ENCODE measurements at places on chromosomes 3 and 15.

DNA sequence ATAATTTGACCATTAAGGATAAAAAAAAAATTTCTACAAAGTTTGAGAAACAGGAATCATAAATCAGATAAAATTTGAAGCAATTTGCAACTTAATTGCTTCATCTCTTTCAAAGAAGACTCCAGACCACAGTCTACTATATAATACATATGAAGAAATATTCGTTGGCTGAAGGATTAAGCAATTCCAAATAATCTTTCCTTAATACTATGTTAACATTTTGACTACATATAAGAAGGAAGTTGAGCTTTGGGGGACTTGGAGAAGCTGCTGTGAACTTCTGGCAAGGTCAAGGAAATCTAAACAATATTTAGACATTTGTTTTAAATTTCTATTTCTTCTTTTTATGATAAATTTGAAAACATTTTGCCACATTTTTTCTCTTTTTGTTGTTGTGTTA, 13.5 kb upstream of the GABRR3 start:
- DNase-seq, result no peak

GRCh38 chr3:158768361-158768787, 33.5 kb upstream of the MFSD1 start:
- DNase-seq, result peak; percentile 17

DNA sequence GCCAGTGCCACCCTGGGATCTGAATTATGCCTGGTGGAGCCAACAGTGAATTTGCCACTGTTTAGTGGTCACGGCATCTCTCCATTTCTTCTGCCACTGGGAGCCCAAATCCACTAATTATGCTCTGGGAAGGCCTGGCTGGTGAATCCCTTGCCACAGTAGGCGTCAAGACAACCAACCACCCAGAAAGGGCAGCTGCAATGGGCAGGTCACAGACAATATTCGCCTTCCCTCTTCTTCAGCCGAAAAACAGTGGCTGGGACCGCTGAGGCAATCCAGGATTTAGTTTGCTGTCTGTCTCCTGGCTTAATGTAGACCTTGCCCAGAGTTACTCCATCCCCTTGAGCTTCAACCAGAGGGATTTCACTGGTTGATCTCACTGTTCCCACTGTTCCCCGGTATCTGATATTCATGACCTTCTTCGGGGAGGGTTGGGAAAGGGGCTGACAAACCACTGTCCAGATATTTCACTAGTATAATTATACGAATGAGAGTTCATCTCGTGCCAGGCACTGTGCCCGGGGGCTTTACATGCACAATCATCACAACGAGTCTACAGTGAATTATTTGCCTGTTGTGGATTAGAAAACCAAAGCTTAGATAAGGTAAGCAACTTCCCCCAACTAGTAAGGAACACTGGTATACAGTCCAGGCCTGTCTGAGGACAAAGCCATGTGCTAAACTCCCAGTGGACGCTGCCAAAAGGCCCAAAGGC, 49.9 kb upstream of the RAB6B start:
- no peak for DNase-seq

- no peak for DNase-seq
These were observed 53.3 kb downstream of the GJD2 start for GRCh38 chr15:34701536-34701935.

GRCh38 chr3:190116551-190117067, 4.1 kb downstream of the P3H2 start:
- no peak for DNase-seq

GRCh38 chr3:46998852-46999515, 19.5 kb downstream of the NBEAL2 start:
- DNase-seq, result no peak

DNA sequence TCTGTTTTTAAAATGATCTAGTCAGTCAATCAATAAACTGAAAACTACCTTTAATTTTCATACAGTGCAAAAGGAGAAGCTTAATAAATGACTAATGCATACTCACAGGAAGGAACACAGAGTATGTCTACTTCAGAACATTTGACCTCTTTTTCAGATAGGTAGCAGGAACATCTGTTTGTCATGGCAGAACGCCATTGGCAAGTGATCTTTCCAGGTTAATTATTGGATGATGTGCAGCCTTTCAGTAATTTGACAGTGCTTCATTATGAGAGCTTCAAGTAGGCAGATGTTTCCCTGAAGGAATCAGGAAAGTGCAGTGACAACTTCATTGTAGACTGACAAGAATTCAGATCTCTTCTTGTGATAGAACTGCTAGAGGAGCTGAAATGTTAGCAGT, 325.0 kb downstream of the OTOL1 start:
- DNase-seq, result no peak

GRCh38 chr3:127035677-127036076, 52.8 kb downstream of the PLXNA1 start:
- no peak for DNase-seq

DNA sequence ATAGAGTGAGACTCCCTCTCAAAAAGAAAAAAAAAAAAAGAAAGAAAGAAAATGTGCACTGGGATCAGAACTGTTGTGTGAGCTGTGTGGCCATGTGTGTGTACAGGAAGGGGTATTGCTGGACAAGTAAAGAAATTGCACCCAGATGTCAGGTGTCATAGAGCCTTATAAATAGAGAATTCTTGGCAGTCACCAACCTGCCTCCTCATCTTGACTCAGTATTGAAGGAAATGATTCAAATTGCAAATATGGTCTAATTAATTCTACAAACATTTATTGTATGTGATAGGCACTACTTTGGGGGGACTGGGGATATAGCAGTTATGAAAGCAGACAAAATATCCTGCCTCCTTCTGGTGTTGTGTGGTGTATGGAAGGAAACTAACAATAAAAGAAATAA, 243.8 kb upstream of the TTC14 start:
- no peak for DNase-seq

- peak; percentile 62 for DNase-seq
These were observed 4.7 kb upstream of the RNF13 start for GRCh38 chr3:149808209-149808829.
